ENCODE measurements at places on chromosomes 7 and 10.

- DNase-seq: no peak
Measured at GRCh38 chr10:77531441-77532001, 106.1 kb downstream of the KCNMA1 start.

DNA sequence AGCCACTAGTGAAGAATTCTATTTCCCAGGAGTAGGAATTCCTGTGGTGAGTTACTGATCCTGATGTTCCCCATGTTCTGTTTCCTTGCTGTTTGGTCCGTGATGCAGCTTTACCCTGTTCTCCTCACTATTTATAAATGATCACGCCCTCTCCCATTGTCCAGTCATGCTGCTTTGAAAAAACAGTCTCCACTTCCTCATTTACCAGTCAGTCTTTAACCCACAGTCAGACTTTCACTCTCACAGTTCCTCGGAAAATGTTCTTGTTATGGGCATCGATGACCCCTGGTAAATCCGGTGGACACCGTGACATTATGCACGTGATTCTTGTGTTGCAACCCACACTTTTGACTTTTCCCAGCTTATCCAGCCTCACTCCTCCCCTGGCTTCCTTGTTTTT lies 14.4 kb downstream of the SCIN start:
- DNase-seq: no peak

DNA sequence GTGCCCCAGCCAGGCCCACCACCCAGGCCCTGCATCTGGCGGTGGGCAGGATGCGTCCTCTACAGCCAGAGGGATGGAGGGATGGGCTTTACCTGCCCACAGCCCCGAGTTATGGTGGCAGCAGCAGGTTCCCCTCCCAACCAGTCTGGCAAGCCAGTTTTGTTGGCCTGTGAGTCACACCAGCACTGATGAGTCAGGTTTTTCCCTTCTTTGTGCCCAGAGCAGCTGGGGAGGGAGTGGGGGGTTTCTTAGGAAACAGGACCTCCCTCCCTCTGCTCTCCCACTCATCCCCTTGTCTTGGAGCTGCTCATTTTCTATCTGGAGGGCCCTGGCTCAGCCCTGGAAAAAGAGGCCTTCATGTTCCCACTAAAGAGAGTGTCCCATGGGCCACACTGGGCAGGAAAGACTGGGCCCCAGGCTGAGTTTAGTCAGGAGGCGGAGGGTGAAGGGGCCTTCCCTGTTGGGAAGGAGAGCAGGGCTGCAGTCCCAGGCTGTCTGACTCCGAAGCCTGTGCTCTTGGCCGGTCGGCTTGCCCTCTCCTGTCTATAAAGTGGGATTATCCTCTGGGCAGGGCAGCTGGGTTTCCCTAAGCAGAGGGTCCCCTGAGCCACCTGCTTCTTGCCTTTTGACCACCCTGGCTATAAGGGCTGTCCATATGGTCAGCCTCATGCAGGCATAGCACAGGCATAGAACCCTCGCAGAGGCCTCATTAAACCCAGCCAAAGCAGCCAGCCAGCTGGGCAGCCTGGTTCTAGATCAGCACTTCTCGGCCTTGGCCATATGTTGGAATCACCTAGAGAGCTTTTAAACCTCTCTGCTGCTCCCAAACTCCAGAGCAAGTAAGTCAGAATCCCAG lies 30.2 kb upstream of the ANKRD2 start:
- DNase-seq: no peak

DNA sequence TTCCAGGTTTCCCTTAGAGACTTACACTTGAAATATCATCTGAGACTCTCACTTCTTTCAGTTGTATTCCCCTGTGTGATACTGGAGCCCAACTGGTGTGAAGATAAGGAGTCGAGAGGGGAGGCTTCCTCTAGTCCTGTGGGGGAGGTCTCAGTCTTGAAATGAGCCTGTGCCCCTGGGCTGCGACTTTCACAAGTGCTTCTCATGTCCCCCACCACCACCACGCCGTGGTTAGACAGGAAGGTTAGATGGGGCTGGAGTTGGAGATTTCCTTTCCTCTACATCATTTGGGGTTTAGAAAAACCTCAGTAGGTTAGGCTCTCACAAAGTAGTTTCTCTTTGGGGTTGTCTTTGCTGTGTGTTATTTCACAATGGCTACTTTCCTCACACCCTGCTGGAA lies 25.6 kb upstream of the MKX start:
- DNase-seq: no peak

DNA sequence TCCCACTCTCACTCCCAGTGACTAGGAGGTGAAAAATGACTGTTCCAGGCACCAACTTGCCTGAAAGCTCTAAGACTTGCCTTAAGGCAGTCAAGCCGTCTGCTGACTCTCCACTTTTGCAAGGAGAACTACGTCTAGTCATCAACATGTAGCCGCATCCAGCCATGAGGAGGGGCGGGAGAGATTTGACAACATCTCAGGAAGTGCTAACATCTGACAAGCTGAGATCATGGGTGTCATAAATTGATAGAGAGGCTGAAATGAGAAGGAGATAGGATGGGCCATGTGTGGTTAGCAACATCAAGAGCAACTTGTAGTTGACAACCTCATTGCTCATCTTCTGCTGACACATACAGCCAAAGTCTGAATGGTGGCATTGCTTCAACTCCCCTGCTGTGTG lies 9.0 kb upstream of the TBXAS1 start:
- no peak for DNase-seq

GRCh38 chr10:78375854-78376785 lies 342.5 kb downstream of the RPS24 start:
- DNase-seq: no peak

DNA sequence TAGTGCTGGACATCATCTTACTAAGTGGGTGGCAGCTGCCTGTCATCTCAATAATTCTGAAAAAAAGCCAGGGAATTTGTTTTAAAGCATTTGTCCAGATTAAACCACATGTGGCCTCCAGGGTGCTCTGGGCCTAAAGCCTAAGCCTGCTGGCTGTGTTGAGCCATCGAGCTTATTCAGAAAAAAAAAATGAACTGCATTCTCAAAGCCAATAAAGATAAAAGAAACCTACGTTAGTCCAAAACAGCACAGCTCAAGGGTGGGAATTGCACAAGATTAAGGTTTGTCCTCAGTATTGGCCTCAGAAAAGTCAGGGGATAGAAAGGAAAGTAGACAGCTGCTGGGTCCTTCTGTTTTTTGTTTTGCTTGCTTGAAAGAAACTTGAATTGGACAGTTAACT lies 22.6 kb upstream of the PRTFDC1 start:
- no peak for DNase-seq

DNA sequence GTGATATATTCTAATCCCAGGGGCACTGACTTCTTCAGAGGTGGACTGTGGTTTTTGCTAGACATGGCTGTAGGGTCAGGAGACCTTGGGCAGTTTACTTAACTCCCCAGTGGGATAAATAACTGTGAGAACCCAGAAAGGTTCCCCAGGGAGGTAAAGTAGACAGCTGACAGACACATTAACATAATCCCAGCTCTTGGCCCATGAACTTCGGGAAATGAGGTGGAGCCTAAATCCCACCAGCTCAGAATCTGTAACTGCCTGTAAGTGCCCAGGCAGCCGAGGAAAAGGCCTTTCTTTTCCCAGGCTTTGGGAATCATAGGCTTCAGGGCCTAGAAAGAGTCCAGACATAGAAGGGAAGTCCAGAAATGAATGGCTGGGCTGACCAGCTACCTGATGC lies 106.0 kb downstream of the LRRC18 start:
- DNase-seq: no peak

DNA sequence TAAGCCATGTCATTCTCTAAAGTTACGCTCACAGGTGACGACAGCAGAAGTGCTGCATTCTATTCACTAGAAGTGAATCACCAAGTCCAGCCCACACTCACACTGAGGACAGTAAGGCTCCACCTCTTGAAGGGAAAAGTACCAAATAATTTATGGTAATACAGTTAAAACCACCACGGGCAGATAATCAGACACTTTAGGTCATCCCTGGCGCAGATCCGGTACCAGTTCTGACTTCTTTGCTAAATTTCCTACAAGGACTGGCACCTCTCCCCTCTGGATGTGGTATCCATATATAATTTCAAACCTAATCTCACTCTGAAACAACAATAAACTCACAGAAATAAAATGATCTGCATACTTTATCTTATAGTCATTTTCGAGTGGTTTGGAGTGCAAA lies 954.7 kb upstream of the GHITM start:
- no peak for DNase-seq

GRCh38 chr10:121664671-121665070 lies 66.4 kb upstream of the FGFR2 start:
- no peak for DNase-seq

- DNase-seq: no peak
Measured at GRCh38 chr10:22315455-22316285, 518 bp upstream of the COMMD3 start.

DNA sequence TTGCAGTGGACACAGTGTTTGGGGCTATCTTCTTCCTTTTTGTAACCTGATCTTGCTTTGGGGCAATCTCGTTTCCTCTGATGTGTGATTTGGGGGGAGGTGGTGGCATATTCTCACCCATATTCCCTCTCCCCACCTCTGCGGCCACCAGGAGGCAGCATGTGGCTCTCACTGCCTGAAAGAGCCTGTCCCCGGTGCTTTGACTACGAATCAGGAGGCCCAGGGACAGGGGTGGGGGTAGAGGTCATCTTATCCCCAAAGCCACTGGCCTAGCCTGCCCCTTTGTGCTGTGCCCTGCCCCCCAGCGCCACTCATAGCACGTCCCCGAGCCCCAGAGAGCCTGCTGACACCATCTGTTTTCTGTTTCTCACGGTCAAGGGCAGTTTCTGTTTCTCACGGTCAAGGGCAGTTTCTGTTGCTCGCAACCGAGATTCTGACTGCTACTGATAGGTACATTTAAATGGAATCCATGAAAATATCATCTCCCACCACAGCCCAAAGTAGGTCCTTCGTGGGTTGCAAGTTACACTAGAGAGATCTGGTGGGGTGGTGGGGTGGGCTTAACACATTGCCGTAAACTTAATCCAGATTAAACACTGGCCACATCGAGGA lies 28.2 kb downstream of the PHYH start:
- DNase-seq: peak; percentile 26

DNA sequence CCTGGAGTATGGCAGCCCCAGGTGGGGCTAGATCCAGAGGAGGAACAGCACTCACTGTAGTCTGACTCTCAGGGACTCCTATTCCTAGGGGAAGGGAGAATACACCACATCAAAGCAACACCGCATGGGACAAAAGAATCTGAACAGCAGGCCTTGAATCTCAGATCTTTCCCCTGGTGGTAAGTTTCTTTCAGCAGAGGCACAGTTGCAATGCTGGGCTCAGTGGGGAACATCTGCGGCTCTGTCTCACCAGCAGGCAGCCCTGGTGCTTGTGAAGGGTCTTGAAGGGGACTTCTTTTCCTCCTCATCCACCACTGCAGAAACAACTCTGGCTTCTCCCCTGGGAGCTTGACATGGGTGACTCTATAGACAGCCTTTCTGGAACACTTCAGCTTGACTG lies 111.2 kb upstream of the ARHGAP21 start:
- DNase-seq: no peak

DNA sequence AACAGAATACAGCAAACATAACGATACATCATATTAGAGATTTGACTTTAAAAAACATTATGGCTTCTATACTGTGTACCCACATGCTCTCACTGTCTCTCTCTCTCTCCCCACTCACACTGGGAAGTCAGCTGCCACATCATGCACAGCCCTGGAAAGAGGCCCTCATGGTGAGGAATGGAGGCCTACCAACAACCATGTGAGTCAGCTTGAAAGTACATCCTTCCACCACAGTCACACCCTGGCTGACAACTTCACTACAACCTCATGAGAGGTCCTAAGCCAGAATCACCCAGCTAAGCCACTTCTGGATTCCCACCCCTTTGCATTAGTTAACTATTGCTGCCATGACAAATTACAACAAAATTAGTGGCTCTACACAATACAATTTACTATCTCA lies 23.3 kb upstream of the GPR22 start:
- no peak for DNase-seq

- DNase-seq: no peak
Measured at GRCh38 chr10:86287110-86287793, 79.3 kb downstream of the GRID1 start.

DNA sequence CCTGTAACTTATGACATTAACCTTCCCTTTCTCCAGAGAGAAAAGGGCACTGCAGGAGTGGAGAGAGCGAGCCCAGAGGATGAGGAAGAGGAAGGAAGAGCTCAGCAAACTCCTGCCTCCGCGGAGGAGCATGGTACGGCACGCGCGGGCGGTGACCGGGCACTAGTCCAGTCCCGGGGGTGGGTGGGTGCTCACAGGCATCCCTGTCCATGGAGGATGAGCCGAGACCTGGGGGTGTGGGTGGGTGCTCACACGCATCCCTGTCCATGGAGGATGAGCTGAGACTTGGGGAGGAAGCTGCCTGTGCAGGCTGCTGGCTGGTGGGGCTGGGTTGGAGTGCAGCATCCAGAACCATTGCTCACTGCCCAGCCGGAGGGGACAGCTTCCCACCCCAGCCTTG lies 23.8 kb downstream of the LRRC27 start:
- no peak for DNase-seq

GRCh38 chr7:105306298-105306748 lies 82.4 kb downstream of the SRPK2 start:
- no peak for DNase-seq

GRCh38 chr10:44660271-44660670 lies 250.9 kb upstream of the TMEM72 start:
- DNase-seq: no peak

DNA sequence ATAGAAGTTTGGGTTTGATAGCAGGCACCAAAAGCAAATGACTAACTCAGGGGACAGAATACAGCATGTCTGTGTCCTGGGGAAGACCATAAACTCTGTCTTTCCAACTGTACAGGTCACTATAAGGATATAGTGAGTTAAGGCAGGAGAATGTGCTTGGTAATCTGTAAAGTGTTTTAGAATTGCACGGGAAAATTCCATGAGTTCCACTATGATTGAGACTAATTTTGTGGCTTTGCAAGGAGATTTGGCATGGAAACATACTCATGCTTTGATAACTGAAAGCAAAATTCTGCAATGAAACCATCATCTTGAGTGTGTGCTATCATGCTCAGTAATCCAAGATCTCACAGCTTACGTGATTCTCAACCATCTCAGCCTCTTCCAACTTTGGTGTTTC lies 152.6 kb downstream of the PKD1L1 start:
- no peak for DNase-seq

DNA sequence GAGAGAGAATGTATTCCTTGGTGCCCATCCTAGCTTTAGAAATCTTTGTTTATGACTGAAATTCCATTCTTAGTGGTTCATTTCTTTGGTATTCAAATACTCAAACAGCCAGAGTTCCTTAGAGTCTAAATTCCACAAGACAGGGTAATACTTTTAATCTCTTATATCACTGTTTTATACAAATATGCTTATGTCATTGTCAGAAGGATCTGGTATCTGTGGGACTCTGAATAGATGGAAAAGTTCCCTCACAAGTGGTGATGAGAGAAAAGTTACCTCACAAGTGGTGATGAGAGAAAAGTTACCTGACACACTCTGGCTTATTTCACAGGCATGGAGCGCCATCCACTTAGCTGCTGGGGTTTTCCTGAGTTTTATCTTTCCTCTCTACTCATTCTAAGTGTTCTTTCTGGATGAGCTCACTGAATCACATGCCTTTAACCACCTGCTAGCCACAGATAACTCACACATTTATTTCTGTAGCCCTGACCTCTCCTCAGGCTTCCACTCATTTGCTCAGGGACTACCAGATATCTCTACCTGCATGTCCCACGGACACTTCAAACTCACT lies 784.0 kb downstream of the SUGCT start:
- DNase-seq: no peak
